ENCODE measurements at places on chromosomes 7 and 10.
A peak's percentile ranks its signal among the peaks of the same experiment; 100 is the strongest.

GRCh38 chr10:132899751-132900065 is 42.7 kb downstream of the CFAP46 start:
- no peak for DNase-seq

DNA sequence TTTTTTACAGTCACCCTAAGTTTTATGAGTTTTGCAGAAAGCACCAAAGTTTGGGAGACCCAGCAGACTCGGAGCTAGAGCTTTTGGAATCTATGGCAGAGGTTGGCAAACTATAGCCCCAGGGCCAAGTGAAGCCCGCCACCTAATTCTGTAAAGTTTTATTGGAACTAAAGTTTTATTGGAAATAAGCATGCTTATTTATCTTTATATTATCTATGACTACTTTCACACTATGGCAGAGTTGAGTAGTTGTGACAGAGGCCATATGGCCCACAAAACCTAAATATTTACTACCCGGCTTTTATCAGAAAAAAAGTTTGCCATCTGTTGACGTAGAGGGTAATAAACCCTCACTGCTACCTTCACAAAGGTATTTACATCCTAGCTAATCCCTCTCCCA is 267.6 kb downstream of the GPAM start:
- no peak for DNase-seq

- no peak for DNase-seq
Measured at GRCh38 chr7:141339603-141340002, 211.6 kb upstream of the AGK start.

DNA sequence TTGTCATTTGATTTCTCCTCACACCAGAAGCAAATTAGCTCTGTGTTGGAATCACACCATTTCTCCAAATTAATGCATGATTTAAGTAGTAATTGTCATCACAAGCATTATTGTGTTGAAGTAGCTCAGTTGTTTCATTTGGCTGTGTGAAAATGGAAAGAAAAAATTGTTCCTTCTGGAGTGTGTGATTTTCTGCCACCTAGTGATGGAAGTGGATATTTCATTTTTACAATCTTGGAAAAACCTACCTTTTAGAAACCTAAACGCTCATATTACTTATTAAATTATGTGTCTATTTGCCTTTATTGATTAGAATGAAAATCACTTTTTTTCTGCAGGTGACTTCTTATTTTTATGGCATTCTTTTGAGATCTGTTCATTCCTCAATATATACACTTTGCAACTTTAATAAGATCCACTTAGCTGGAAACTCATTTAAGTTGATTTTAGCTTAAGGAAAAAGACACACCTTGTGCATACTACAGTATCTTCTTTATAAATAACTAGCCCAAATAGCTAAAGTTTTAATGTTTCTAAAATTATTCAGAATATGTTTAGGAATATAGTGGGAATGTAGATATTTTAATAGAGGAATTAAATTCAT is 50.0 kb downstream of the SRI start:
- DNase-seq, result no peak

- DNase-seq, result no peak
Measured at GRCh38 chr7:111987115-111987826, 218.9 kb downstream of the DOCK4 start.

GRCh38 chr7:47973739-47974138 is 5.7 kb downstream of the HUS1 start:
- DNase-seq, result no peak

DNA sequence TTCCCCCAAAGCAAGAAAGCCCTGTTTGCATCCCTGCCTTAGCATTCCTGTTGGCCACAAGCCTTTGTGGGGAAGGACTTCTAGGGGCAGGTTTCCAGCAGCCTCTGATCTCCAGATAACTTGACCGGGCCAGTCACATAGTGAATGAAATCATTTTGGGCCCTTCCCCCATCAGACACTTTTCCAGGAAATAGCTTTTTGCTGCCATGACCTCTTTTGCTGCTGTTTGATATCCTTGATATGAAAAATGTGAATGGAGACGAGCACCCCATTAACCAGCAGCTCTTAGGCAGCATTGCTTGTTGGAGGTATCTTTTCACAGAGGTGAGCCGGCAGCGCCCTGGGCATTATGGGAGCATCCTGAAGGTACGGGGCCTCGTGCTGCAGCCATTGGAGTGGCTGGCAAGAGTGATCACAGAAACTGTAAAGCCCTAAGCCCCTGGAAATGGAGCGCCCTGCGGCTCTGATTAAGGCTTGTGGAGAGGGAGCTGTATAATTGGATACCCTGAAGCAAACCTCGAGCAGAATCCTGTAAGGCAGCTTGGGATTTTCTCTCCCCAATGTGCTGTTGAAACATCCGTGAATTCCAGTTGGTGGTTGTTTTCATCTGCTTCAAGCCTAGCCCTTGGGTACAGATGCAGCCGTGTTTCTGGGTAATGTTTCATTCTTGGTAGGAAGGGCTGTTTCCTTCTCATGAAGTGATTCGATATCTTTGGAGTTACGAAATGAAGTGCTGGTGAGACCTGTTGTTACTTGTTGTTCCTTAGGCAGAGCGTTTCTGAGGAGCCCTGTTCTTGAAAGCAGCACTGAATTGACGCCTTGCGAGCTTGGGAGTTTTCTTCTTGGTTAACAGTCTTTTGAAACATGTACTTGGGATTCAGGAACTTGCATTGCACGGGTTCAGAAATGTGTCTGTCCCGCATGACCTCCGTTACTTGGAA is 179.0 kb downstream of the PTEN start:
- no peak for DNase-seq

DNA sequence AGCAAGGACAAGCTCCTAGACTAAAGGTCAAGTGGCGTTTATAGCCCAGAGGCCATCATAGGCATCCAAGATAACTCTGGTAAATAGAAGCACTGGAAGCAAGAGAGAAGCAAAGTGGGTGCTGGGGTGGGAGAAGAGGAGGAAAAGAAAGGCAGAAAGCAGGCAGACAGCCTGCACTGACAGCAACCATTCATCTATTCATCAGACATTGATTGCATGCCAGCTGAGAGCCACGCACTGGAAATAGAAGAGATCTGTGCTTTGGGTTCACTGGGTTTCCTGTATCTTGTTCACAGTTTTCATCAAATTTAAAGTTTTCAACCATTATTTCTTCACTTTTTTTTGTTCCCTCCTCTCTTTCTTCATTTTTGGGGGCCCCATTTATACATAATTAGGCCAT is 4.7 kb upstream of the SLIT1 start:
- DNase-seq, result no peak

GRCh38 chr10:81575036-81575435 is 300.0 kb upstream of the NRG3 start:
- no peak for DNase-seq

DNA sequence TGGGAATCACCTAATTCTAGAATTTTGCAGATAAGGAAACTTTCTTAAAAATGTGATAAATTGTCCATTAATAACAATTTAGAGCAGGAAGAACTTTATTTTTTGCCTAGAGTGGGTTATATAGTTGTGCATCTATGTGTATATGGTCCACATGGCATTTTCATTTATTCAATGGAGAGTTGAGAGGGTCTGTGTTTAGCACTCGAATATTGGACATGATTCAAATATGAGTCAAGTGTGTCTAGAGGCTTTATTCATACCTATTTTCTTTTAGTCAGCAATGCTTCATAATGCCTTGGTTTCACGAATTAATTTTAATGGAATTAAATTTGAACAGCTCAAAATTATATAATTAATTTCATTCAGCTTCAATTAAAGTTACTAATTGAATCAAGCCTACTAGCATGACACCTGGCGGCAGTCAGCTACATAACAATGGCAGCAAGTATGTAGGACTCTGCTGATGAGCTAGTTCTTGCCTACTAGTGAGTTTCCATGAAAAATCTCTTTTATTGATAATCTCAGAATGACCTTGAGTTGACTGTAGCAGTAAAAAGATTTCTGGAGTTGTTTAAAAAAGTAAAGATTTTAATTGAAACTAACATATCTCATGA is 17.7 kb downstream of the MDFIC start:
- DNase-seq, result no peak

GRCh38 chr10:101380353-101381017 is 26.5 kb downstream of the BTRC start:
- DNase-seq, result no peak

DNA sequence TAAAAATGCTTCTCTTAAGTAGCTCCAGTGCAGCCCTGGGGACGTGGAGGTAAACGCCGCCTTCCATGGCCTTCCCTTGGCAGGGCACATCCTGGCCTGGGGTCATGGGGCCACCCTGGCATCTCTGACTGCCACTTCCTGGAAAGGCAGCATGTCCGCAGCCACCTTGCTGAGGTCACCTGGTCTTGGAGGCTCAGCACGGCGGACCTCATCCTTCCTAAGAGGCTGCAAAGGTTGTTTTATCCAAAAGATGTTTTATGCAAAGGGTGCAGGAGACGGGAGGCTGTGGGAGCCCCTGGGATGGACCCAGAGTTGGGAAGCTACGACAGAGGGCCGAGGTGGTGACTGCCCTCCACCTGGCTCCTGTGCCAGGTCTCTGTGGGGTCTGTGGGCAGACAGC is 106.0 kb downstream of the TCERG1L start:
- DNase-seq, result no peak

- no peak for DNase-seq
Measured at GRCh38 chr7:27963056-27963455, 217.5 kb downstream of the JAZF1 start.

- peak; percentile 14 for DNase-seq
Measured at GRCh38 chr10:84194424-84195043, at the start of gene CDHR1. Gene CDHR1, plus strand, starts transcription at chr10:84194537. Its CDS starts 224 bp downstream, at chr10:84194761.

DNA sequence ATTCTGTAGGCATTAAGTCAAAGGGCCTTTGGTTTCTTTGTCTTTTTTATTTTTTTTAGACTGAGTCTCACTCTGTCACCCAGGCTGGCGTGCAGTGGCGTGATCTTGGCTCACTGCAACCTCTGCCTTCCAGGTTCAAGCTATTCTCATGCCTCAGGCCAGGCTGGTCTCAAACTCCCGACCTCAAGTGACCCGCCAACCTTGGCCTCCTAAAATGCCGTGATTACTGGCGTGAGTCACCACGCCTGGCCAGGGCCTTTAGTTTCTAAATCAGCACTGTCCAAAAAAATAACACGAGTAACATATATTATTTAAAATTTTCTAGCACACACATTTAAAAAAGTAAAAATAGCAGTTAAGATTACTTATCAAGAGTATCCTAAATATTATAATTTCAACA is 11.1 kb upstream of the ACSL5 start:
- DNase-seq, result no peak
